ENCODE measurements at places on chromosomes 16 and 17.

- DNase-seq: no peak
Measured at GRCh38 chr16:81457326-81458133, 12.9 kb downstream of the CMIP start.

DNA sequence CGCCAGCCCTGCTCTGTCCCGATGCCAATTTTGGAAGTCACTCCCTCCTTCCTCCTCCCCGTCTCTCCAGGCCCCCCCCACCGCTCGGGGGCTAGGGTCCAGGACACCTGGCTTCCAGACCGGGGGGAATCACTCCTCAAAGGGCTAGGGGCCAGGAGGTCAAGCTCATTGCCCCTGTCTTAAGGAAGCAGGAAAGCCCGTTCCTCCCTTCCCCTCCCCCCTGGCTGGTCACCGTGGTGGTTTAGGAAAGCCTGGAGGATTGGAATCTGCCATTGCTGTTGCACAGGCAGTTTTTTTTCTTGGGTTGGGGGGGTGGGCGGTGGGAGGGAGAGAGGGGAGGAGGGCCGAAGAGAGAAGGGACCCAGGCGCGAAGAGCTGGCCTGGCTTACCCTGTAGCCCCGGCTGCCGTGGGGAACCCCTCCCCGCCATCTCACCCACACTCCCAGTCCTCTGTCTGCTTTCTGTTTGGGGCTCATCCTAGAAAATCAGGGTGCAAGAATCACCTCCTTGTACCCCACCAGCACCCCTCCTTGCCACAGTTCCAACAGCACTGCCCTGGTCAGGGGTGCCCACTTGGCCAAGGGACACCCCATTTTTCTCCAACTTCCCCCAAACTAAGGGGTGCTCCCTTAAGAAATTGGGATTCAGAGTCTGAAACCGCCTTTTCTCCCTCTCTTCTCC lies 2.9 kb upstream of the BCL6B start:
- no peak for DNase-seq

DNA sequence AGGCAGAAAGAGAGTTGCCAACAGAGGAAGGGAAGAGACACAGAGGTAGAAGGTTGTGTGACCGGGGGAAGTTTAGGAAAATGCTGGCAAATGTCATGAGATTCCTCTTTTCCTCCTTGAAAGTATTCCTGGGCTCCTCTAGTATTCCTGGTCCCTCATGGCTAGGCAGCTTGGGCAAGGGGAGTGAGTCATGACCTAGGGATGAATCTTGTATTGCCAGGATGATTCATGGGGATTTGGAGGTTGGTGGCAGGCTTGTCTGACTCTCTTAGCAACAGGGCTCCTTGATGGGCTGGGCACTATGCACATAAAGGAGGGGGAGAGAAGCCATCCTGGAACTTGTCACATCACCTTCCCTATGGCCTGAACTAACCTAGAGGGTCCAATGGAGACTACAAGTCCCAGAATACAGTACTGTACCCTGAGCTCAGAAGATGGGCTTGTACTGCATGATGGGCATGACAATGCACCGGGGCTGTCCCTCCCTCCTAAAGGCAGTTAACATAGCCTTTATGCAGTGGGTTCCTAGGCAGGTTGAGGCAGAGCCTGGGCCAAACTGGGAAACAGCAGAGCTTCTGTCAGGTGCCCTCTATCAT lies 2.1 kb upstream of the SEZ6 start:
- DNase-seq: no peak

- DNase-seq: no peak
Measured at GRCh38 chr16:22300427-22301071, 3.3 kb downstream of the POLR3E start.

DNA sequence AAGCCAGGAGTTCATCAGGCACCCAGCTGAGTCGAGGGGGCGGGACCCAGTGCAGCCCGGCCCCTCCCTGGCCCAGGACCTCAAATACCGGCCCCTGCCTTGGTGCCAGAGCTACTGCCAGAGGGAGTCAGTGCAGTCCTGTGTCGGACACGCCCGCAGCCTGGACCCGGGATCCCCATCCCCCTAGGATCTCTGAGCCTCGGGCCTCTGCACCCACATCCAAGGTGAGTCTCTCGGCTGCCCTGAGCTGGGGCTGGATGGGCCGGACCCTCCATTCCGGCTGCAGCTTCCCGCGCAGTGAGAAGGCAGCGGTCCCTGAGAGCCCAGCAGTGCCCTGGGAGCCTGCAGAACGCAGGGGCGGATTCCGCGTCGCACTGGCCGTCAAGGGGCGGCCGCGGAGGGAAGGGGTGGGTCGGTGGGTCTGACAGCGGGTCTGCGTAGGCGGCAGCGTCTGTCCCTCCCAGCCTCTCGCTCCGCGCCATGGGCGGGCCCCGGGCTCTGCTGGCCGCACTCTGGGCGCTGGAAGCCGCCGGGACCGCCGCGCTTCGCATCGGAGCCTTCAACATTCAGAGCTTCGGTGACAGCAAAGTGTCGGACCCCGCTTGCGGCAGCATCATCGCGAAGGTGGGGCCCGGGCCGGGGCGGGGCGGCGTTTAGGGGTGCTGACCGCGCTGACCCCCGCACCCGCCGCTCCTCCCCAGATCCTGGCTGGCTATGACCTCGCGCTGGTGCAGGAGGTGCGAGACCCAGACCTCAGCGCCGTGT lies at the start of gene DNASE1L2:
DNASE1L2 (plus strand) TSS at position 108 of the 765 bp plus-strand sequence; CDS start at position 481, 373 bp downstream.
- no peak for DNase-seq

- DNase-seq: no peak
Measured at GRCh38 chr16:85965125-85965524, 66.2 kb downstream of the IRF8 start.

DNA sequence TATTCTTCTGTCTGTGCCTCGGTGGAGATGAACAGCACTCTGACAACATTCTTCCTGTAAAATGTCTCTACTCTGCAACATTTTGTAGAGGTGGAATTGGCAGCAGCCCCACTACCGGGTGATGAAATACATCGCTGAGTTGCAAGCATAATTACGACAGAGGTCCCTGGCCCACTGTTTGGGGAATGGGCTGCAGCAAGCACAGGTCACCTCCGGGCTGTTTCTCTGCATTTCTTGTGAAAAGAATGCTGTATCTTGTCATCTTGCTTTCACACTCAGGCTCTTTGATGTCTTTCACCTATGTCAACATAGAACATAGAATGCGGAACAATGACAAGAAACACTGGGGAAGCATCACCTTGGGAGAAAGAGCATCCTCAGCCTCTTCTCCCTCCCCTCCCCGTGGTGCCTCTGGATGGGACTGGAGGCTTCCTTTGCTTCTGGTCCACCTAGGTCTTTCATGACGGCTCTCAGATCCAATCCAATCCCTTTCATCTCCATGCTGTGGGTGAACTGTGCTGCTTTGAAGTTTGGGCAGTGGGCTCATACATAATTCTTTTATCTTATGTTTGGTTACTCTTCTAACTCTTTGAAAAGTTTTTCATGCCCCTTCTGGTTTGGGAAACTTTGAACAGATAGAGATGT lies 265.0 kb downstream of the PHKB start:
- DNase-seq: no peak

GRCh38 chr17:35080536-35080935 lies 17.0 kb upstream of the RFFL start:
- no peak for DNase-seq

DNA sequence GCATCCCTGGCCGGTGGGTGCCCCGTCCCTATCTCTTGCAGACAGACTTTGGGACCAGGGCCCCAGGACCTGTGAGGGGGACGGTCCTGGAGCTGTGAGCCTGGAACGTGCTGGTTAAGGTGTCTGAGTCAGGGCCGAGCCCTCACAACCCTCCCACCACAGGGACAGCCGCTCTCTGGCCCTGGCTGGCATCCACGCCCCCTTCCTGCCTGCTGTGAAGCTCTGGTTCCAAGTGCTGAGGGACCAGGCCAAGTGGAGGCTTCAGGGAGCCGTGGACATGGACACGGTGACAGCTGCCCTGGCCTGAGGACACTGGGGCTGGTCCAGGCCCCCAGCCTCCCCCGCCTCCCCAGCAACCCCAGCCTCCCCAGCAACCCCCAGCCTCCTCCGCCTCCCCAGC lies 6.6 kb downstream of the TSR3 start:
- no peak for DNase-seq

DNA sequence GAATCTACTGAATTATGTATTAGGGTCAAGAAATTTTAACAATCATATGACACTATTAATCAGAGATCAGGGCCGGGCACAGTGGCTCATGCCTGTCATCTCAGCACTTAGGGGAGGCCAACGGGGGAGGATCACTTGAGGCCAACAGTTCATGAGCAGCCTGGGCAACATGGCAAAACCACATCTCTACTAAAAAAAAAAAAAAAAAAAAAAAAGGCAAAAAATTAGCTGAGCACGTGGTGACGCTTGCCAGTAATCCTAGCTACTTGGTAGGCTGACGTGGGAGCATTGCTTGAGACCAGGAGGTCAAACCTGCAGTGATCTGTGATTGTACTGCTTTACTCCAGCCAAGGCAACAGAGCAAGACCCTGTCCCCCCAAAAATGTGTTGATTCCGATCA lies 52.5 kb upstream of the CLEC3A start:
- DNase-seq: no peak

GRCh38 chr16:16076423-16076813 lies 127.0 kb downstream of the ABCC1 start:
- no peak for DNase-seq

DNA sequence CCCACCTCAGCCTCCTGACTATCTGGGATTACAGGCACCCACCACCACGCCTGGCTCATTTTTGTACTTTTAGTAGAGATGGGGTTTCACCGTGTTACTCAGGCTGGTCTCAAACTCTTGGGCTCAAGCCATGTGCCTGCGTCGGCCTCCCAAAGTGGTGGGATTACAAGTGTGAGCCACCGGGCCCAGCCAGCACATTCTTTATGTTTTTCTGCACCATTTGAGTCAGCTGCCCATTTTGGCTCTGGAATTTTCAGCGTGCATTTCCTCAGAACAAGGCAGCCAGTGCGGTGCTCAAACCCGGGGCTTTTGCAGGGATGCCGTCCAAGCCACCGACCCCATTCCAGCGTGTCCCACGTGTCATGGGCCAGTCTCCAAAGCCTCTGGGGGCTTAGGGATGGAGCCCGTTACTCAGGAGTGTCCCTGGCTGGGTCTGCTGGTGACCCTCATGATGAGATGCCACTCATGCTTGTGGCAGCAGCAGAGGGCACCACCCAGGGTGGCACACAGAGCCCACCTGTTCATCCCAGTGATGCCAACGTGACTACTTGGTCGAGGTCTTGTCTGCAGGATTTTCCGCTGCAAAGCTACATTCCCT lies 3.7 kb upstream of the RAB40C start:
- DNase-seq: no peak

GRCh38 chr16:4615384-4616046 lies 827 bp upstream of the UBALD1 start:
- DNase-seq: no peak

DNA sequence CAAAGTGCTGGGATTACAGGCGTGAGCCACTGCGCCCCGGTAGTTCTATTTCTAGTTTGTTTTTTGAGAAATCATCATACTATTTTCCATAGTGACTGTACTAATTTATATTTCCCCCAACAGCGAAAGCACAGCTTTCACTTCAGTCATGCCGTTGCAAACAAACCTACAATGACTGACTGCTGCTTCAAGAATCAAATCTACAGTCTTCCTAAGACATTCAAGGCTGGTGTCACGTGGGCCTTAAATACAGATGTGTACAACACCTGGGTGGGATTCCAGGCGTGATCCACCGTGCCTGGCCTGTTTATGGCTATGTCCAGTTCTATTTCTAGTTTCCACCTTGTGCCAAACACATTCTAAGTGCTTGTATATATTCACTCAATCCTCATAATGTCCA lies 72.0 kb downstream of the ABCC6 start:
- no peak for DNase-seq

DNA sequence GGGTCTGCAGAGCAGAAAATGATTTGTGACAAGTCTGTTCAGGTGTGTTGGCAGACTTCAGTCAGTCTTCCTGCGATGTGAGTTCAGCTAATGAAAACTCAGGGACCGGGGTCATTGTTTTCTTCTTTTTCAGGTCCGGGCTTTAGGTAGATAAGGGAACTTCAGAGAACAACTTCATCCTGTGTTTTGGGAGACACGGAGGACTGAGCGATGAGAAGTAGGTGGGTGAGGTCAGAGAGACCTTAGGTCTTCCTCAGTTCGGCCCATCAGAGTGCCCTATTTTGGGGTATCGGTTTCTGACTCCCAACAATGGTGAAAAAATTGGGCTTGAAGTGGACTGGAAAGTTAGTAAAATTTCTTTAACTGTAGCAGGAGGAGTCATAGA lies 88.9 kb upstream of the ATF7IP2 start:
- DNase-seq: no peak
